ENCODE measurements at places on chromosomes 12 and 14. TPM values are rescaled to one million over a fixed set of nuclear protein-coding genes. Genes with fewer than 3 reads are reported as not detected.

C1QL4 gene
- not detected for total RNA-seq

WSCD2 gene
- total RNA-seq = not detected

TMPRSS12 gene
- not detected for total RNA-seq

NRL gene
- total RNA-seq = 1.8 TPM

HOXC12 gene
- not detected for total RNA-seq

RNASE4 gene
- 26.9 TPM for total RNA-seq

FAM186B gene
- total RNA-seq = 0.13 TPM

GLS2 gene
- 0.13 TPM for total RNA-seq

GLIPR1L1 gene
- total RNA-seq = not detected

CLECL1 gene
- total RNA-seq = not detected
